ENCODE measurements at places on chromosomes 4 and X. TPM values are rescaled to one million over a fixed set of nuclear protein-coding genes. Genes with fewer than 3 reads are reported as not detected.

DNA sequence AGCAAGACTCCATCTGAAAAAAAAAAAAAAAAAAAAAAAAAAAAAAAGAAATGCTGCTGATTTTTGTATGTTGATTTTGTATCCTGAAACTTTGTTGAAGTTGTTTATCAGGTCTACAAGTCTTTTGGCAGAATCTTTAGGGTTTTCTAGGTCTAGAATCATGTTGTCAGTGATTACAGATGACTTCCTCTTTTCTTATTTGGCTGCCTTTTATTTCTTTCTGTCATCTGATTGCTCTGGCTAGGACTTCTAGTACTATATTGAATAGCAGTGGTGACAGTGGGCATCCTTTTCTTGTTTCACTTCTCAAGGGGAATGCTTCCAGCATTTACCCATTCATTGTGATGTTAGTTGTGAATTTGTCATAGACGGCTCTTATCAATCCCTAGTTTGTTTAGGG is 334.4 kb downstream of the SPRY1 start:
- DNase-seq, result no peak

- DNase-seq, result no peak
Observed at GRCh38 chrX:13059637-13060499, 15.4 kb upstream of the FAM9C start.

- DNase-seq, result no peak
Observed at GRCh38 chr4:153019906-153020305, 83.8 kb downstream of the FHDC1 start.

PPARGC1A gene
- polyA plus RNA-seq, result 24.5 TPM

- peak; percentile 54 for DNase-seq
Observed at GRCh38 chr4:103719830-103720207, at the start of gene TACR3. TACR3 (minus strand) TSS chr4:103719985; CDS start chr4:103719675, 310 bp downstream.

DNA sequence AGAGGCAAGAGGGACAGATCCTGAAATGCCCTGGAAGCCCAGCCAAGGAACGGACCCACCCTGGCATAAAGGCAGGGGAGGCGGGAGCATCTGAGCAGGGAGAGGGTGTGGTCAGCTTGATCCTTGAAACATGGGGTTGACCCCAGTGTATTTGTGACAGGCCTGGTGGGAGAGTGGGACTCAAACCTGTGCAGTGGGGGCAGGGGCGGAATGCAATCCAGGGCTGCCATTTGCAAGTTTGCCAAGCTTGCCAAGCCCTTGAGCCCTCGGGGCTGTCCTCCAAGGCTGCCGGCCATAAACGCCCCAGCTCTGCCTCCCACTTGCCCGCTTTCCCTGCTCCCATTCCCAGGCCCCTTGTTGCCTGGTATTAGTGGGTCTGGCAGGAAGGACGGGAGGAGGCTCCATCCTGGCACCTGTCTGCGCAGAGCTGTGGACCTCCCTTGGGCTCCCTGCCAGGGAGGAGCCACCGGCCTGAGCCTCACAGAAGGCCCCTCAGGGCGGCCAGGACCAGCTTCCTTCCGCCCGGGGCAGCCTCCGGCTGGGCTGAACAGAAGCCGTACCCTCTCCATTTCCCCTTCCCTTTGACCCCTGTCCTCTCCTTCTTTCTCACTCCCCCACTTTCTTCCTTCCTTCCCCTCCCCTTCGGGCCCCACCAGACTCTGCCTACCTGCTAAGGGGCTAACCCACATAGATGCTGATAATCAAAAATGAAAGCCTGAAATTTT is 661 bp downstream of the S100P start:
- no peak for DNase-seq

SLC6A14 gene
- 0.09 TPM for polyA plus RNA-seq

GRCh38 chrX:10001496-10001895 is 34.3 kb downstream of the CLDN34 start:
- no peak for DNase-seq

DNA sequence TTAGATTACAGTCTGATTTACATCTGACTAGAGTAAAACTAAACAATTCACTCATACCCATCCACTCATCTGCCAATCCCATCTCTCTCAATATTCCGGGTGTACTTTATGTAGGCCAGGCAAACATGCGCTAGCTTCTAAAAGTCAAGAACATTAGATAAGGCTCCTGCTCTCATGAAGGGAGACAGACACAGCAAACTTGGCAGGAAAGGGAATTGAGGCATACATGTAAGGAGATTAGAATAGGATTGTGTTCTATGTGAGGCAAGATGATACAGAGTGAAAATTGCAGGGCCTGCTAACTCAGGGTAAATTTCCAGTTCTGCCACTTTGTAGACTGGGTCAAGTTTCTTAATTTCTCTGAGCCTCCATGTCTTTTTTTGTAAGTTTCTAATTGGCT is 135.8 kb downstream of the CDS1 start:
- DNase-seq, result no peak

NSUN7 gene
- polyA plus RNA-seq, result 11.2 TPM

DNA sequence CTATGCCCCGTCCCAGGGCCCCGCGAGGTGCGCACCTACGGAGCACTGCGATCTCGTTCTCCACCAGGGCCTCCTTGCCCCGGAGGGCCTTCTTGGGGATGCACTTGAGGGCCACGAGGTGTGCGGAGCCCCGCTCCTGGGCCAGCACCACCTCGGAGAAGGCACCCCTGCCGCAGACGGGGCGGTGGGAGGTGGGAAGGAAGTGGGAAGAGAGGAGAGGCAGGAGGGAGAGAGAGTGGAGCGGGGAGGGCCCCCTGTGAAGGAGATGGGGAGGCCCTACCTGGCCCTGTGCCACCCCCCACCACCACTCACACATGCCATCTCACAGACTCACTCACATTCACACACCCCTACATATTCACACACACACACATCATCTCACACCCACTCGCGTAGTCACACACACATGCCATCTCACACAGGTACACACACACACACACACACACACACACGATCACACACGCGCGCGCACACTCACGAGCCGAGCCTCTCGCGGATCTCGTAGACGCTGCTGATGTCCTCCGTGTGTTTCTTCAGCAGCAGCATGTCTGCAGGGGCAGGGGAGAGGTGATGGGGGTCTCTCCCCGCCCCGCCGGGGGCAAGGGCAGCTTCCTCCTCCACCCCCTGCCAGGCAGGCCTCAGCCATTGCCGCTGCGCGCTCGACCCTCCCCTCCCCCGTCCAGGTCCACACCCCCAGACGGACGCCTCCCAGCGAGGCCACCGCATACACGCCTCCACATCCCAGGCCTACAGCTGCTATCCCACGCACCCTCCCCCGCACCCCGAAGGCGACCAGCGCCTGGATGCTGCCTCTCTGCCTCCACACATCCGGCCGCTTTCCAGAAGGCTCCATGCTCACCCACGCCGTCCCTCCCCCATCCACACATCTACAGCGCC is 834 bp downstream of the PNCK start:
- DNase-seq, result no peak

DNA sequence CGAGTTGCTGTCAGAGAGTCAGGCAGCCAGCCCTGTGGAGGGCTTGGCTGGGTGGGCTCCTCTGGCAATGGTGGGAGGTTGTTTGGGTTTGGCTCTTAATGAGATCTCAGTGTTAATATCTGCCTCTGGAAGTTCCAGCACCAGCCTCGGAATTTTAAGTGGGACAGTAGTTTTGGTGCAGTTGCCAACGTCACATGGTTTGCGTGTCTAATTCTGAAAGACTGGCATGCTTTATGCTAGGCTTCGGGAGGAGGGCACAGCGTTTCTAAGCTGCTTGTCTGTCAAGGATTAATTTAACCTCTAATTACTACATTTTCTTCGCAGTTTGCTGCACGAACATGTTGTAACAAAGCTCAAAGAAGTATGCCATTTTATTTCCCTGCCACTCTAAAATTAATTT is 9.2 kb downstream of the MAMLD1 start:
- DNase-seq, result no peak

GRCh38 chr4:139851639-139852038 is 186.0 kb downstream of the MGST2 start:
- no peak for DNase-seq

GRCh38 chrX:332916-333610 is 14.5 kb upstream of the GTPBP6 start:
- no peak for DNase-seq

- no peak for DNase-seq
Observed at GRCh38 chrX:106726485-106727437, at the start of gene RNF128. RNF128 (plus strand) TSS chrX:106726701; CDS start chrX:106726914, 213 bp downstream.

DNA sequence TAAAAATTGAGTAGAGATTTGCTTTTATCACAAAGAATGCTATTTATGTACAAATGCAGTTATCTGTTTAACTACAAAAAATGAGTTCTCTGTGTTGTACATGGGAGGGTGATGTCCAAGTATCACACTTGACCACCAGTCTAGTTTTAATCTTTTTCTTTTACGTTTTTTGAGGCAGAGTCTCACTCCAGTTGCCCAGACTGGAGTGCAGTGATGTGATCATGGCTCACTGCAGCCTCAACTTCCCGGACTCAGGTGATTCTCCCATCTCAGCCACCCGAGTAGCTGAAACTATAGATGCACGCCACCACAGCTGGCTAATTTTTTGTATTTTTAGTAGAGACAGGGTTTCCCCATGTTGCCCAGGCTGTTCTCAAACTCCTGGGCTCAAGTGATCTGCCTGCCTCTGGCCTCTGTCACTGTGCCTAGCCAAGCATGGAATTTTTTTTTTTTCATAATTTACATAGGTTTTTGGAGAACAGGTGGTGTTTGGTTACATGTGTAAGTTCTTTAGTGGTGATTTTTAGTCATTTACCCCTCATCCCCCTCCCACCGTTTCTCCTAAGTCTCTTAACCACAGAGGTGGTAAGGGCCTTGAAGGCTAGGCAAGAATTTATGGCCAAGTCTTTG is 47.9 kb upstream of the RPA4 start:
- no peak for DNase-seq

- DNase-seq, result no peak
Observed at GRCh38 chrX:6151971-6152370, 76.7 kb downstream of the NLGN4X start.

ARX gene
- not detected for polyA plus RNA-seq

DNA sequence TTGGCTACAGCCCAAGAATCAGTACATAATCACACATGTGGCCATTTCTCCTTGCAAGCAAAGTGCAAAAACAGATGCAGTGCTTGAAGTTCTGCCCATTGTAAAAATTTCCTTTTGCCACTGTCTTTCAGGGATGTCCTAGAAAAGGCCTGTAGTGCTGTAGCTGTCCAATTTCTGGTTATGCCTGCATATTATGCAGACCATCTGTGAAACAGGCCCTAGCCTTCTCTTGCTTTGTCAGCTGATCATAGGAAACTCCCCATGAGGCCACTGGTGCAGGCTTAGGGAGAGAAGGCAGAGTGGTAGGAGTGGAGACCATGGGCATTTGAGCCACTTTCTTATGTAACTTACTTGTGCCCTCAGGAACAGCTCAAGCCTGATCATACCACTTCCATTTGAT is 130.4 kb upstream of the GABRA2 start:
- no peak for DNase-seq

GPM6B gene
- 23.6 TPM for polyA plus RNA-seq

- no peak for DNase-seq
Observed at GRCh38 chrX:40457406-40457805, 123.4 kb upstream of the ATP6AP2 start.

DNA sequence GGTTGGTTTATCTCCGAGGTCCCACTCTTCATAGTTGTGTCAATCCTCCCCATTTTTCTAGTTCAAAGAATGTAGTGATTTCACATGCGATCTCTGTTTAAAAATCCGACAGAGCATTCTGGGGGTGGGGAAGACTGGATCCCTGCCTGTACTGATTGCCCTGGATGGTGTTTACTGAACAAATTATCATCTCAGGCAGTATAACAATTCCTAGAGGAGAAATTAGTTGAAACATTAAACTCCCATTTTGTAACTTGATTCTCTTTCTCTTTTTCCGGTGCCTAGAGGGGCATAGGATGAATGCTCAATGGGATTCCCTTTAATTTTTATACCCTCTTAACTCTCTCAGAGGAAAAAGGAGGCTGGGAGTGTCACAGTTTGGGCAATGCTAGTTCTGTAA is 10.0 kb upstream of the CWH43 start:
- DNase-seq, result no peak

GRCh38 chr4:90122355-90122748 is 4.8 kb upstream of the CCSER1 start:
- no peak for DNase-seq

CT47B1 gene
- polyA plus RNA-seq, result not detected

GRCh38 chr4:163542275-163542674 is 47.8 kb downstream of the TMA16 start:
- DNase-seq, result no peak

GRCh38 chr4:5676763-5677162 is 31.6 kb downstream of the EVC2 start:
- DNase-seq, result no peak

- no peak for DNase-seq
Observed at GRCh38 chr4:2245057-2245786, 3.3 kb upstream of the HAUS3 start.

MGAT4D gene
- not detected for polyA plus RNA-seq

- no peak for DNase-seq
Observed at GRCh38 chrX:103538728-103539127, 19.4 kb upstream of the RAB40A start.

DNA sequence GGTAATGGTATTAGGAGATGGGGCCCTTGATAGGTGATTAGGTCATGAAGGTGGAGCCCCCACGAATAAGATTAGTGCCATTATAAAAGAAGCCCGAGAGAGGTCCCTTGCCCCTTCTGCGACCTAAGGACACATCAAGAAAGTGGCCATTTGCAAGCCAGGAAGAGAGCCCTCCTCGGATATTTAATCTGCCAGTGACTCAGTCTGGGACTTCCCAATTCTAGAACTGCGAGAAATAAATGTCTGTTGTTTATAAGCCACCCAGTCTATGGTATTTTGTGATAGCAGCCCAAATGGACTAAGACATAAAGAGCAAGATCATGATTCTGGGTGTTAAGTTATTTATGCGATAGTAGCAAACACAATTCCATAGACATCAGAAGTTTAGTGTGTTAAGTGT is 192.2 kb downstream of the LDB2 start:
- DNase-seq, result no peak

GRCh38 chrX:39442332-39442731 is 641.1 kb downstream of the MID1IP1 start:
- DNase-seq, result no peak

- no peak for DNase-seq
Observed at GRCh38 chr4:7818399-7818911, 121.2 kb downstream of the AFAP1 start.
